ENCODE measurements at places on chromosomes 6 and 20.
A peak's percentile ranks its signal among the peaks of the same experiment; 100 is the strongest.

DNA sequence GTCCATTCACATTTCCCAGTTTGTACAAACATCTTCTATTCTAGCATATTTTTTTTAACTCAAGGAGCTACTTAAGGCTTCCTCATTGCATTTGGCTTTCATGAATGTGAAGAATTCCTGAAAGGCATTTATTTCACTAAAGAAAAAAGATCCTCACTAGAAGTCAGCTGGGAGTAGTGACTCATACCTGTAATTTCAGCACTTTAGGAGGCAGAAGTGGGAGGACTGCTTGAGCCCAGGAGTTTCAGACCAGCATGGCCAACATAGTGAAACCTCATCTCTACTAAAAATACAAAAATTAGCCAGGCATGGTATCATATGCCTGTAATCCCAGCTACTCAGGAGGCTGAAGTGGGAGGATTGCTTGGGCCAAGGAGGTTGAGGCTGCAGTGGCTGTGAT, 30.9 kb upstream of the XRN2 start:
- H3K27me3 ChIP-seq, result peaks cover 12% of the 10 kb centered on the region
- no peak for DNase-seq
- H3K27ac ChIP-seq, result no peak overlapping the region
- no peaks in the 10 kb centered on the region for H3K36me3 ChIP-seq
- no peak overlapping the region for H3K4me3 ChIP-seq

DNA sequence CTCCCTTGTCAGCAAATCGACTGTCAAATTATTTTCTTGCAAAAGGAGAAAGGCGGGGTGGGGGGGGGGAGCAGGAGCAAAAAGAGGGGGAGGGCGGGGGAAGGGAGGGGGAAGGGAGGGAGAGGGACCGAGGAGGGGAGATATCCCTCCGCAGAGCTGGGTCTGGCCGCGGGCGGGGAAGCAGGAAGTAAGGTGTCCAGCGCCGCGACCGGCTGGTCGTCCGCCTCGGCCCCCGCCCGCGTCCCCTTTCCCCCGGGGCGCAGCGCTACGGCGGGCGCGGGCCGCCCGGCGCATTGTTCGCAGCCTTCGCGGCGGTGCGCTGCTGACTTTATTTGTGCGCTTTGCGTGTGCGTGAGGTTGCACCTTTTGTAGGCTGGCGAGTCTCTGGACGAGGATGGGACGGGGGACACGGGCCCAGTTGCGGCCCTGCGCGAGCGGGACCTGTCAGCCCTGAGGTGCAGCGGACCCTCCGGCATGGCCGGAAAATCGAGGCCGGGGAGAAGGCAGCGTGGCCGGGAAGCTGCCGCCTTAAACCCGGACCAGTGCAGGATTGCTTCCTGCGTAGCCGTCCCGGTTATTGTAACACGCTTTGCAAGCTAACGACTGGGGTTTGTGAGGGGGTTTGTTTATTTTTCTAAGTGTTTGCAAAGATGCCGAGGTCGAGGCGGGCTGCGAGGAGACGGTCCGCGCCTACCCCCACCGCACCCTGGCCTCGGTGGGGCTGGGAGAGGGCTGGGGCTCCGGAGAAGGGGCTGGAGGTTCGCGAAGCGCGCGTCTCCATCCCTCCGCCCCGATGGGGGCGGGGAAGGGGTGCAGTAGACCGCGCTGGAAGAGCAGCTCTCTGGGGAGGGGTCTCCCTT, 675 bp upstream of the TRERF1 start:
- peaks cover 10% of the 10 kb centered on the region for H3K27me3 ChIP-seq
- peak overlapping the region; percentile 82 for H3K27ac ChIP-seq
- H3K4me3 ChIP-seq, result peak overlapping the region; percentile 91
- peak; percentile 42 for DNase-seq

DNA sequence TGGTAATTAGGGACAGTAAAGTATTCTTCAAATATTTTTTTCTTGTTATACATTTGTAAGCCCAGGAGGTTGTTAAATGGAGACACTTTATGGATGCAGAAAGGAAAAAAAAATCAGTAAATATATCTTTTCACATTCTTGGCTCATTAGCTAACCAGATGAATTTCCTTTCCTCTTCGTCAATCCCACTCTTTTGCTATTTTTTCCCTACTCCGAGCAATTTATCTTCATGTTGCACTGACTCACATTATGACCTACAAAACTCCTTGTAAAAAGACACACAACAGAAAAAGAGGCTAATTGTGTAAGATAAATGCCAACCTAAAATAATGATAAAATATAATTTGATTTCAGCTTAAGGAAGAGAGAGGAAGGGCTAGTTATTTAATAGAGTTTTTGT, 472.9 kb upstream of the ZNF337 start:
- no peaks in the 10 kb centered on the region for H3K36me3 ChIP-seq
- DNase-seq, result no peak
- no peaks in the 10 kb centered on the region for H3K4me1 ChIP-seq
- H3K27ac ChIP-seq, result no peak overlapping the region
- peaks cover 2% of the 10 kb centered on the region for H3K27me3 ChIP-seq

GRCh38 chr6:161476711-161477110, 202.8 kb upstream of the AGPAT4 start:
- H3K4me1 ChIP-seq, result no peaks in the 10 kb centered on the region
- H3K36me3 ChIP-seq, result no peaks in the 10 kb centered on the region
- H3K4me3 ChIP-seq, result no peak overlapping the region
- no peaks in the 10 kb centered on the region for H3K27me3 ChIP-seq

- H3K27ac ChIP-seq, result no peak overlapping the region
- H3K36me3 ChIP-seq, result no peaks in the 10 kb centered on the region
- H3K27me3 ChIP-seq, result no peaks in the 10 kb centered on the region
- H3K4me3 ChIP-seq, result no peak overlapping the region
Observed at GRCh38 chr6:41887331-41887751, 7.8 kb downstream of the USP49 start.

DNA sequence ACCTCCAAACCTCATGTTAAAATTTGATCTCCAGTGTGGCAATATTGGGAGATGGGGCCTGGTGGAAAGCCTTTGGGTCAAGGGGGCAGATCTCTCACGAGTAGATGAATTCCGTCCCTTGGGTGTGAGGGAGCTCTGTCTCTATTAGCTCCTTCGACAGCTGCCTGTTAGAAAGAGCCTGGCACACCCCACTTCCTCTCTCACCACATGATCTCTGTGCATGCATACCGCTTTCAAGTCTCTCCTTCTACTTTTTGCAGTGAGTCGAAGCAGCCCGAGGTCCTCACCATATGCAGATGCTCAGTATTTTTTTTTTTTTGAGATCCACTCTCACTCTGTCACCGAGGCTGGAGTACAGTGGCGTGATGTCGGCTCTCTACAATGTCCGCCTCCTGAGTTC, 176.9 kb downstream of the SYNDIG1 start:
- peaks cover 3% of the 10 kb centered on the region for H3K27me3 ChIP-seq
- H3K4me1 ChIP-seq, result peaks cover 6% of the 10 kb centered on the region
- H3K36me3 ChIP-seq, result no peaks in the 10 kb centered on the region
- H3K27ac ChIP-seq, result no peak overlapping the region

DNA sequence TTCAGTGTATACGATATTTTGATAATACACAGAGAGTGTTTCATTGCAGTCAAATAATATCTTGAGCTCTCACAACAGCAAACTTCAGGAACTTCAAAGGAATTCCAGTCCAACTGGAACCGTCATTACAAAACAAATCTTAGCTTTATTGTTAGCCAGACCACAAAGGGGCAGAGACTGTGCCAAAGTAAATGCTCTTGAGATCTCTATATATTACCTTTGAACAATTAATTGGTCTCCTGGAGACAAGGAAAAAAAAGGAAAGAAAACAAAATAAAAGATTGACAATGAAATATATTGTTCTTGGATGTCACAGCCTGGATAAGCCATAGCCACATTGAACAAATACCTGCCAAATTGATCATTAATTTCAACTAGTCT, 70.0 kb downstream of the FOXC1 start:
- H3K4me1 ChIP-seq, result no peaks in the 10 kb centered on the region
- no peaks in the 10 kb centered on the region for H3K27me3 ChIP-seq
- no peak for DNase-seq
- no peak overlapping the region for H3K27ac ChIP-seq

Measured in activated naive CD8-positive, alpha-beta T cell treated with anti-CD3 and anti-CD28 coated beads, Interleukin-2, amount 50 U/mL, for 24 hours (primary cell).